Activated CD4-positive, CD25-positive, alpha-beta regulatory T cell (primary cell): ENCODE measurements at places on chromosomes 6 and 20.

GRCh38 chr20:62777528-62777830, 18.8 kb upstream of the MRGBP start:
- no peak for DNase-seq

GRCh38 chr6:166778776-166779175, 151.7 kb upstream of the RPS6KA2 start:
- DNase-seq: no peak

DNA sequence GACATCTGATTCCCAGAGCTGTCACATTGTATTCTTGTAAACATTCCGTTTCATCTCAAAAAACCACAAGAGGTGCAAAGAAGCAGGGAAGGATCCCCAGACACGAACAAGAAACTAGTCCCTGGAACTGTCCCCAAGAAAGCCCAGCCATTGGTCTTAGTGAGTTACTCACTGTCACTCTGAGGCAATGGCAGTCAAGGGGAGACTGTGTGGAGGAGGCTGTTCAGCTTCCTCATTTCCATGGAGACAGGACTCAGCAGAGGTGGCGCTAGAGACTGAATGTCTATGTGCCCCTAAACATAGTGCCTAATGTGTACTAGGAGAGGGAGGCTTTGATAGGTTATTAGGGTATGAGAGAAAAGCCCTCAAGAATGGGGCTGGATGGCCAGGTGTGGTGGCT, 11.1 kb downstream of the ULBP1 start:
- no peak for DNase-seq

- DNase-seq: no peak
Measured at GRCh38 chr20:47212606-47213207, 143.8 kb downstream of the ZMYND8 start.

DNA sequence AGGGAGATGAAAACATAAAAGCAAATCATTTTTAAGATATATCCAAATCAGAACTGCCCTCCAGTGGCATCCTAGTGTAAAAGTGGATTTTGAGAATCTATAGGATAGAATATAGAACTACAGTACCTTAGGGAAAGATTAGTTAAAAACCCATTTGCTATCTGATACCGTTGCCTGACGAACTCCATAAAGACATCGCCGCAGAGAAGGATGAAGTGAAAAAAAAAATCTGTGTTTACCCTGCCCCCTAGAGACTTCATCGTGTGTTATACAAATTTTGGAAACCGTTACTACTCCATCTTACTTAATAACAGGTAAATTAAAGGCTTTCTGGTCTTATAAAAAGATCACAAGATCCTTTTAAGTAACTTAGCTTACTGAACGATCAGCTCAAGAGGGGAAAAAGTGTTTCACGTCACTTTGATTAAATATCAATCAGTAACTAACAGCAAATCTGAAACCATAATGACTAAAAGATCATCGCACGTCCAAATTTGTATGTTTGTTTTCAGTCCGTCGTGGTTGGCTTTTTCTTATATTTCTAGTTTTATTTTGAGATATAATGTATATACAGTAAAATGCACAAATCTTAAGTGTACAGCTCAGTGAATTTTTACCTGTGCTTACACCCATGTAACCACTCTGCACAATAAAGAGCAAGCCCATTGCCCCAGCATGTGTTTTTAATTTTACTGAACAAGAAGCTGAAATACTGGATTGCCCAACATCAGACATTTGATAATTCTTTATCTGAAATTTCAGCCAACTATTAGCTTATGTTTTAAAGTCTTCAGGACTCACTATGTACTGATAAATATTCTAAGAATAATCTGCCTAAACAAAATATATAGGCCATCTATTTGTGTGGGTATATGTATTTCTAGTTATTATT, 881 bp upstream of the MCM3 start:
- DNase-seq: no peak

GRCh38 chr6:156978948-156979347, 201.8 kb downstream of the ARID1B start:
- DNase-seq: no peak

- DNase-seq: no peak
Measured at GRCh38 chr20:51402201-51402600, 140.3 kb downstream of the NFATC2 start.

DNA sequence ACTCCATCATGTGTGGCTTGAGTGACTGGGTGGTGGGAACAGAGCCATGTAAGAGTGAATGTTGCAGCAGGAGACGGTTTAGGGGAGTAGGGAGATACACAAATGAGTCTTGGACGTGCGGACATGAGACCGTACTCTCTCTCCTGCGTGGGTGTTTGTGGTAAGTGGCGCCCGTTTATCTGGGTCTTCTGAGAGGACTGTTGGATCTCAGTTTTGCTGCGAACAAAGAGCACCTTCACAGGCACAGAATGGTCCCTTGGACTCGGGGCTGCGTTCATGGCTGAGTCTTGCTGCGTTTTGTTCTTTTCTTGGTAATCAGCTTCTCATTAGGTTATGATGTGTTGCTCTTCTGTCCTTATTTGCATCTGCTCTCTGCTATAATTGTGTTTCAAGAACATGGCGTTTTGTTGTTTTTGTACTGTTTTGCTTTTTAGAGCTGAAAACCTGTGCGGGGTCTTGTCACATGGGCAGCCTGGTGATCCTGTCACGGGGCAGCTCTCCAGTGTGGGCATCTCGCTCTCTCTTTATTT, 28.5 kb downstream of the STK35 start:
- no peak for DNase-seq

DNA sequence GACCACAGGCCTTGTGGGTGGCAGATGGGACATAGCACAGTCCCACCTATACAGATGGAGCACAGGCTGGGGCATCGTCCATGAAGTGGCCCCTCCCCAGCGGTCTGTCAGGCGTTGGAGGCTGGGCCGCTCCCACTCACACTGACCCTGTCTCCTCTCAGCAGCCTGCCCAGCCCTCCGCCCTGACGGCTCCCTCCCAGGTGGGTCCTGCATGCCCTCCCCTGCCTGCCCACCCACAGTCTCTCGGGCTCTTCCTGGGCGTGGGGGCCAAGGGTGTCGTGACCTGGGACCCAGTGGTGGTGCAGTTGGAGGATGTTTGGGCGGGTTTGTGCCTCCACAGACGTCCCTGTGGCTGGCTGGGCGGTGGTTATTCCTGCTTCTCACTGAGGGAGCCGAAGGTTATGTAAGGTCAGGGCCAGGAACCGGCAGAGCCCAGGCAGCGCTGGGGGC, 22.3 kb downstream of the COL20A1 start:
- DNase-seq: no peak

DNA sequence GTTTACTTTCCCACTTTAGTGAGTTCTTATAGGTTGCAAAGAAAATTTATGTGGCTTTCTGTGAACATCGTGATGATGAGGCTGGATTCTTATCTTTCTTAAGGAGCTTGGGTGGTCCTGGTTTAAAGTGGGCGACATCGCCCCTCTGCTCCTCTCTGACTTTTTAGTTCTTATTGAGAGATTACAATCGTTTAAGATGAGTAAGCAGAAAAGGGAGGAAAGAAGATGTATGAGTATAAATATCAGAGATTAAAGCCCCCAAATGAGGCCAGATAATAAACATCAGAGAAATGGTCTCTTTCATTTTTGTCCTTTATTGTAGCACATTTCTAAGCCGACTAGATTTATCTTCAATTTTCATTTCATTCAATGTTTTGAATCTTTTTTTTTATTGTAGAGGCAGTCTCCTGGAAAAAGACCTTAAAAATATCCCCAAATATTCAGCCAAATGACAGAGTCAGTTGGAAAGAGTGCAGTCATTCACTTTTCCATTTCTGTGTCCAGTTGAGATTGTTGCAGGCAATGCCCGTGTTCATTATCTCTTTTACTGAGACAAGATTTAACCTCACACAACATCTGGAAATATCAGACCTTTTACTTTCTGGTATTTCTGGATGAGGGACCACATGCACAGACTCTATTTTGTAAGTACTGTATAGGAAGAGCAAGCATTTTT, 62.0 kb upstream of the PDE7B start:
- no peak for DNase-seq

- DNase-seq: no peak
Measured at GRCh38 chr20:56840716-56841261, 211.7 kb downstream of the TFAP2C start.

GRCh38 chr6:37285861-37286311, 27.9 kb upstream of the TMEM217 start:
- DNase-seq: no peak

GRCh38 chr6:43740961-43741764, 28.8 kb upstream of the VEGFA start:
- DNase-seq: no peak

- no peak for DNase-seq
Measured at GRCh38 chr20:22260506-22260905, 323.9 kb downstream of the FOXA2 start.

DNA sequence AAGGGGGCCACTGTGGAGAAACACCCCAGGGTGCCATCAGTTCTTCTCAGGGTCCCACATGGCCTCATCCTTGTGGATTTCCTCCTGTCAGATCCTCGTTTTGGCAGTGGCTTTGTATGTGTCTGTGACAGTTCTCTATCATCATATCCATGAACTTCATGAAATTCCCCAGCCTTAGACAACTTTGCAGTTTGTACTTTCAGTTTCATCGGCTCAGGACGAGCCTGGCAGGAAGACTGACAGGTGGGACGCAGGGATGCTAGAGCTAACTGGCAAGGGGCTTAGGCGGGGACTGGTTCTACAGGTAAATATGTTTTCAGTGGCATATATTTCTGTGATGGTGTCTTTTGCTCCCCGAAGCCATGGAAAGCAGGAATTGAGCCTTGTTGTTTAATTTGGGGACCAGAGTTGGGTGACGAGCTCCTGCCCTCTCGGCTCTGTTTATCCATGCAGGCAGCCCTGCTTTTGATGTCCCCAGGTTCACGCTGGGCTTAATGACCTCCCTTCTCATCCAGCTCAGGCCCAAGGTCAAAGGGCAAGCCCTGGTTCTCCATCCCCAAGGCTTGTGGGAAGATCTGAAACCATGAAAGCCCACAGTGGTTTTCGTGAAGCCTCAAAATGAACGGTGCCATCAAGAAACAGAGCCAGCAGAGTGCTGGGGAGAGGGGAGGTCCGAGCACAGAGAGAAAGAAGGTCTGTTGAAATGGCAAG, 11.2 kb downstream of the SDCBP2 start:
- DNase-seq: no peak

DNA sequence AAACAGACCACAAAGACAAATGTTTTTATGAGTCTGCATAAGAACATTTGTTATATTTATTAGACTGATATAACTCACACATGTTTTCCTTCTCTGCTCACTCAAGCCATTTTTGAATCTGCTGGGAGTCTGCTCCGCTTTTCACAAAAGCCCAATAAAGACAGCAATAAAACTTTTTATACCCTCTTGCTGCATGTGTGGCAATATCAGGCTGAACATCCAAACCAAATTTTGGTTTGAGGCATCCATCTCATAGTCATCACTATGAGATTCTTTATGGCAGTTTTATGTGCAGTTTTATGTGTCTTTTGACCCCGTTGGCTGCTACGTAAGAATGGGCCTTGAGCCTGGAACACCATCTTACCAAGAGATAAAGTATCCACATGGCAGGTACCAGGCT, 1276.8 kb upstream of the ADGRB3 start:
- no peak for DNase-seq

DNA sequence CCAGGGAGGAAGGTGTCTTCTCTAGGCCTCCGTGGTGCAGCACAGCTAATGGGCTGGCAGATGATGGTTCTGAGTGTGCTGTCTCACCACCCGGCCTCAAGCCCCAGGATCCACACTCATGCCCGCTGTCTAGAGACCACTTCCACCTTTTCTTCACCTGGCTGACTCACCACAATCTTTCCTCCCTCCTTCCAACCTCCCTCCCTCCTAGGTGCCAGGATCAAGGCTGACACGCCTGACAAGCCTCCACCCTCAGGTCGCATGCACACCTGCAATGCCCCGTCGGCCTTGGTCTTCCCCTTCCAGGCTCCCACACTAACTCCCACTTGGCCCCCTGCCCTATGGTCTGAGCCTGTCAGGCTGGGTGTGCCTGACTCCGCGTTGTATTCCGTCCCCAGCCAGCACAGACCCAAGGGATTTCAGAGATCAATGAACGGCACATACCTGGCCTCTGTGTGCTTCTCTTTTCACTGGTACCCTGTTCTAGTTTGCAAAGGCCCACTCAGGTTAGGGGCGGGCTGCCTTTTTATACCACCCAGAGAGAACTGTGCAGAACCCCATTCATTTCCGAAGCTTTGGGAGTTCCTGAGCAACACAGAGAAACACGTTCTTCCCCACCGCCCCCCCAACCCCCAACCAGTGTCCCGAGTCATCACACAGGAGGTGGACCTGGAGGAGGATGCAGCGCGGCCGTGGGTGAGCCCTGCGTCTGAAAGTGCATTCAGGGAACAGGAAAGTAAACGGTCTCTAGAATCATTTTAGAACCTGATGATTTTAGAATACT, 39.3 kb downstream of the PMEPA1 start:
- no peak for DNase-seq

- DNase-seq: no peak
Measured at GRCh38 chr20:36337886-36338285, 31.7 kb downstream of the DLGAP4 start.

DNA sequence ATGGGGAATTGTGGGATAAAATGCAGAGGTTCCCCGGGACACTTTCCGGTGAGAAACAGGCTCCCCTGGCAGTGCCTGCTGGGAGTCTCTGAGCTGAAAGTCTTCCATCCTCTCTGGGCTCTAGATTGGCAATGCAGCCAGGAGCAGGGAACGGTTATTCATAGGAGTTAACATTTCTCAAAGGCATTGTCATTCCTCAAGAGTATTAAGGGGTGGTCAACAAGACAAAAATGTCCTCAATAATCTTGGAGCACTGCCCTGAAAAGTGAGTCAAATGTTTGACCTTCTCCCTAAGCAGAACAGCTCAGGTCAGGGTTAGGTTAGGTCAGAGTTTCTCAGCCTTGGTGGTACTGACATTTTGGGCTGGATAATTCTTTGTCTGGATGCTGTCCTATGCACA, 13.2 kb downstream of the BPIFB1 start:
- no peak for DNase-seq

DNA sequence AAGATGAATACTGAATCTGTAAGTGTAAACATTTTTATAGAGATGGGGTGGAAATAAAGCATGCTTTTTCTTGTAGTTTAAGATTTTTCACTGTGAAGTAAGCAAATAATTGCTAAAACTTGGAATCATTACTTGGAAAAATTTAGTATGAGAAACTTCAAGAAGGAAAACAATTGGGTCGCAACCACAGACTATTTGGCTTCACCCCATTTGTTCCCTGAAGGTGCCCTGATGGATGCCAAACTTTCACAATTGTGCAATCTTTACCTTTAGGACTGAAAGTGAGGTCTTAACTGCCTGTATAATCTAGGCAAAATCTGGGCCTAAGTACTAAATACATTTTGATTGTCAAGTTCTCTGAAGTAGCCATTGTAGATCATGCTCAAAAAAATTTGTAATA, 330.1 kb downstream of the HDGFL1 start:
- DNase-seq: no peak

GRCh38 chr6:53361549-53362031, 12.8 kb upstream of the ELOVL5 start:
- DNase-seq: no peak

- DNase-seq: no peak
Measured at GRCh38 chr6:121857551-121857950, 422.1 kb downstream of the GJA1 start.
